ENCODE measurements at places on chromosomes 5 and 9.

DNA sequence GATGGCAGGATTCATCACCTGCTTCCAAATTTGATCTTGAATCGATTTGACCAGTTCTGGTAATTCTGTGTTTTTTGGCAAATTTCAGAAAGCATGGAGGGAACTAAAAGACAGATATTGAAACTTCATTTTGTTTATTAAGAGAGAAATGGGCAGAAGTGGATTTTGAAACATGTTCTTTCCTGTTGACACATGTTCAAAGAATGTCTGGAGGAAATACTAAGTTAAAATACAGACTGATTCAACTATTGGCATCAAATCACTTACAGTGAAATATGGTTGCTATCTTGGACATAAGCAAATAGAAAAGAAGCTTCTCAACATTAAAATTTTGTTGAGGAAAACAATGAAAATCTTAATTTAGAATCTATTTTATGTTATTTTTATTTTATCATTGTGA, 19.3 kb upstream of the GZMK start:
- no peak for DNase-seq

- no peak for DNase-seq
Measured at GRCh38 chr5:143826951-143827444, 15.0 kb downstream of the HMHB1 start.

- no peak for DNase-seq
Measured at GRCh38 chr5:1282131-1282992, 12.5 kb downstream of the TERT start.

GRCh38 chr5:149337736-149338135, 7.6 kb upstream of the GRPEL2 start:
- no peak for DNase-seq
